Stimulated activated CD4-positive, alpha-beta T cell treated with anti-CD3 and anti-CD28 coated beads, Interleukin-2, amount 100 ng/mL, for 24 hours (primary cell): ENCODE measurements at places on chromosomes 13 and 19.

DNA sequence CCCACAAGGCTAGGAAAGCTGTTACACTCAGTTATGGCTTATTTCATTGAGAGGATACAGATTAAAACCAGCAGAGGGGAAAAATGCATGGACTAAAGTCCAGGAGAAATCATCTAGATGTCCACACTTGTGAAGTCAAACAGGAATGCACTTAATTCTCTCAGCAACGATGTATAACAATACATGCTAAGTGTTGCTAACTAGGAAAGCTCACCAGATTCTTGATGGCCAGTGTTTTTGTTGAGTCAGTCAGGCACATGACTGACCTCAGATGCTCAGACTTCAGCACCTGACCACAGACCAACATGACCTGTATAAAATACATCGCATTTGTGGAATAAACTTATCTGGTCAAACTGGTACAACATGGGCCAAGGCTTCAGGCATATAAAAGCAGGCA is 470.2 kb upstream of the PRR20A start:
- no peak for DNase-seq

DNA sequence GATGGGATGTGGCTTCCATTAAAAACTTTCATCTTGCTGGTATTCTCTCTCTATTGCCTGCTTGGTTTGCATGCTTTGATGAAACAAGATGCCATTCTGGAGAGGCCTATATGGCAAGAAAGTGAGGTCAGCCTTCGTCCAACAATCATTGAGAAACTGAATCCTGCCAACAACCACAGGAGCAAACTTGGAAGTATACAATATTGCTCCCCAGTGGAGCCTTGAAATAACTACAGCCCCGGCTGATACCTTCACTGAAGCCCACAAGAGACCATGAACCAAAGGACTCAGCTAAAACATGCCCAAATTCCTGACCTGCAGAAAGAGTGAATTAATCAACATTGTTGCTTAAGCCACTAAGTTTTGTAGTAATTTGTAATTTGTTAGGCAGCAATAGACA is 82.5 kb upstream of the FGF14 start:
- no peak for DNase-seq

DNA sequence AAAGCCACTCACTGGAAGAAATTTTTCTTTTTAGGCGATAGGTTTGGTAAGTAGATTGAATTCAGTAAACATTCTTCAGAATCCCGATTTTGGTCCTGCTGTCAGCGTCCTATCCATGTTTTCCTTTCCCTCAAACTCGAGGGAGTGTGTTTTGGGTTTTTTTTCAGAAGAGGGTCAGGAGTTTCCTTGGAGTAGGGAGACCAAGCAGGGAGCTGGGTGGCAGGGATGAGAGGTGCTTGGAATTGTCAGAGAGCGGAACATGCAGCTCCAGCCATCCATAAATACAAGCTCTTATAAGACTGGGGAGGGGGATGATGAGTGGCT is 1.6 kb upstream of the PCDH8 start:
- DNase-seq: no peak

DNA sequence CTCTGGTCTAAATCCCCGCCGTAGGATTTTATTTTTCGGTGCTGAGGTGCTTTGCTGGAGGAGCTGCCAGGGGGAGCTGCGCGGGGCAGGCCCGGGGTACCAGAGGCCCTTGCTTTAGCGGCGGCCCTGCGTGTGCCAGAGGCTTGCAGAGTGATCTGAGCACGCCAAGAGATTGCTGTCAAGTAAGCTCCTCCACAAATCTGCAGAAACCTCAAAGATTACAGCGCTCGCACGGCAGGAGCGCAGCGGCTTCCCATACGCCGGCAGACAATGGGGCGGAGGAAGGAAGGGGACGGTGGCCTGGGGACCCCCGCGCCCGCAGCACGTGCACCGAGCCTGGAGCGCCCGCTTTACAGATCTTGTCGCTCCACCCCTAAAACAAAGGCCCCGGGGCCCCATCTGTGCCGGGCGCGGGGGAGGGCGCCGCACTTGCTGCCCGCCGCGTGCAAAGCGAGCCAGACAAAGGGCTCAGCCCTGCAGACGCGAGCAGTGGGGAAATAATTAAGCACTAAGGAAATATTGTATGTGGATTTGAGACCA is 9.1 kb upstream of the C19orf12 start:
- peak; percentile 54 for DNase-seq

DNA sequence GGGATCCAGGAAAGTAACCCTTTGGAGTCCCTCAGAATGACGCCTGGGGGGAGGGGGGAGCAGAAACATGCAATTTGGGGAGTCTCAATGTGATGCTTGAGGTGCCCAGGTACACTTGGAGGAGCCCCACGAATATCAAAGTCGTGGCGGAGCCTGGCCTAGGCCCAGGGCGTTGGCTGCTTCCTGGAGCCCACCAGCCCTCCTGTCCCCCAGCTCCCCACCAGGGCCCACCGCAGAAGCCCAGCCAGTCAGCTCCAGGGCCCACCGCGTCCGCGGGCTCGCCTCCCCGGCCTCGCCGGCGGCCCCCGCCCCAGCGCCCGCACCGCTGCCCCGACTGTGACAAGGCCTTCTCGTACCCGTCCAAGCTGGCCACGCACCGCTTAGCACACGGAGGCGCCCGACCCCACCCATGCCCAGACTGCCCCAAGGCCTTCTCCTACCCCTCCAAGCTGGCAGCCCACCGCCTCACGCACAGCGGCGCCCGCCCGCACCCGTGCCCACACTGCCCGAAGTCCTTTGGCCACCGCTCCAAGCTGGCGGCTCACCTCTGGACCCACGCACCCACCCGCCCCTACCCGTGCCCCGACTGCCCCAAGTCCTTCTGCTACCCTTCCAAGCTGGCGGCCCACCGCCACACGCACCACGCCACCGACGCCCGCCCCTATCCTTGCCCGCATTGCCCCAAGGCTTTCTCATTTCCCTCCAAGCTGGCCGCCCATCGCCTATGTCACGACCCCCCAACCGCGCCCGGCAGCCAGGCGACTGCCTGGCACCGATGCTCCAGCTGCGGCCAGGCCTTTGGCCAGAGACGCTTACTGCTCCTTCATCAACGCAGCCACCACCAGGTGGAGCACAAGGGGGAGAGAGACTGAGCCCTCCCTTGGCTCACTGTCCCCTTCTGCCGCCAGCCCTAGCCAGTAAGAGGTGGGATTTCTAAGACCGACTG is 2.1 kb downstream of the ZNF575 start:
- DNase-seq: peak; percentile 36

DNA sequence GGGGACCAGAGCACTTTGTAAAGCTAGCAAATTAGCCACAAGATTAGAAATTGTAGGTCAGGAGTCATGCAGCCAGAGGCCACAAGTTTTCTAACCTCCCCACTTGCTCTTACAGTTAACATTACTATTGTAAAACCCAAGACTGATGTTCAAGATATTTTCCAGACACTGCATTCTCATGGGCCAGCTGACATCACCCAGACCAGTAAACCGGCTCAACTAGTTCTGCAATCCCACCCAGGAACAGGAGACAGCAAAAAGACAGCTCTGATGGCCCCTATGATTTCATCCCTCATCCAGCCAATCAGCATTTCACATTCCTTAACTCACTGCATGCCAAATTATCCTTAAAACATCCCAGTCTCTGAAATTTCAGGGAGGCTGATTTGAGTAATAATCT is 178.5 kb downstream of the PRR20E start:
- DNase-seq: no peak

DNA sequence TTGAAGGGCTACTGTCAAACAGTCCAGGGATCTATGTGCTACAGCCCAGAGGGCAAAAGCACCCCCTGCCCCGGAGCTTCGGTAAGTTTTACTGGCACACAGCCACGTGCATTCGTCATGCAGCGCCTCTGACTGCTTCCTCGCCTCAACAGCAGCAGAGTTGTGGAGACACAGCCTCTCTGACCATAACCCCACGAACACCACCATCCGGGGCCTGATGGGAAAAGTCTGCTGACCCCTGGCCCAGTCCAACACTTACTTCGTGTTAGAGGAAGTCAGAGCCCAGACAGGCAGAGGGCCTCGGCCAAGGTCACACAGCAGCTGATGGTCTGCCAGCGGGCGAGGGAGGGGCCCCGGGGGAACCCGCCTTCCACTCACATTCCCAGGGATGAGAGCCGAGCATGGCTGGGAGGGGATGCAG is 5.1 kb downstream of the CBARP start:
- DNase-seq: no peak

GRCh38 chr13:51346397-51346796 is 6.9 kb downstream of the SERPINE3 start:
- DNase-seq: no peak

DNA sequence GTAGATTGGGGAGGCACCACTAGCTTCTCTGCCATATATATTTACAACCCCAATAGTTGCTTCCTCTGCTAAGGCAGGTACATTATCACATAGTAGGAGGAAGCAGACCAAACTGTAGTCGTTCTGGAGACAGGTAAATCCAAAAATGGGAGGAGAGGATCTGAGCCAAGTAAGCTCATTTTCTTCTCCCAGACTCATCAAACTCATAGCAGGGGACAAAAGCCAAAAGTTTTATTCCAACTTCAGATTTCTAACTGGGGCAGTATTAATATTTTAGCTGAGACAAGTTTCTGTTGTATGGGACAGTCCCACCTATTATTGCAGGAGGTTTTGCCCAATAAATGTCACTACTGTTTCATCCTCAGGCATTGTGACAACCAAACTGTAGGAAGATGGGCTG is 7.8 kb upstream of the IGSF23 start:
- DNase-seq: no peak

DNA sequence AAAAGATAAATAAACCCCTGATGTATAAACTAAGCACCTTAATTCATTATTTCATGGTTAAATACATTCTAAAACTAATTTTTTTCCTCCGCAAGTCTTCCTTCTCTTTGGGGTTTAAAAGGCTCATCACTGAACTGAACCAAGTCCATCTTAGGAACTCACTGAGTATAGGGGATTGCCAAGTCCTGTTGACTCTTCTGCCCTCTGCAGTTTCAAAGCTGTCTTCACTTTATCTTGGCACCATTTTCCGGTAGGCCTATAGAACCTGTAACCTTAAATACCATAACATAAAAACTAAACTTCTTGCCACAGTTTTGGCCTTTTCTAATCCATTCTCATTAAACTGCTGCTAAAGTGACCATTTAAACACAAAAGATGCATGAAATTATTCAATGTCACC is 66.5 kb upstream of the USPL1 start:
- no peak for DNase-seq

DNA sequence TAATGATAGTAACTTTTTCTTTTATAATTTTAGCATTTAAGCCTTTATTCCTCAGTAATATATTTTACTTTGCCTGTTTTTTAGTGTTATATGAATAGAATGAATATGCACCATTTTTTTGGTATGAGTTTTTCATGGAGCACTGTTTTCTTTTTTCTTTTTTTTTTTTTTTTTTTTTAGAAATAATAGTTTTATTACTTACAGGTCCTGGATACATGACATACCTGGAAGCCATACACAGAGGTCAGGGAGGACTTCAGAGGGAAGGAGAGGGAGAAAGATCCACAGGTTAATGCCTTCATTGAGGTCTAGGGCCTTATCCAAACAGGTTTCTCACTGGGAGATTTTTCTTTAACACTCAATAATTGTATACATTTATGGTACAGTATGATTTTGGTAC is 26.4 kb downstream of the KCTD4 start:
- DNase-seq: no peak

DNA sequence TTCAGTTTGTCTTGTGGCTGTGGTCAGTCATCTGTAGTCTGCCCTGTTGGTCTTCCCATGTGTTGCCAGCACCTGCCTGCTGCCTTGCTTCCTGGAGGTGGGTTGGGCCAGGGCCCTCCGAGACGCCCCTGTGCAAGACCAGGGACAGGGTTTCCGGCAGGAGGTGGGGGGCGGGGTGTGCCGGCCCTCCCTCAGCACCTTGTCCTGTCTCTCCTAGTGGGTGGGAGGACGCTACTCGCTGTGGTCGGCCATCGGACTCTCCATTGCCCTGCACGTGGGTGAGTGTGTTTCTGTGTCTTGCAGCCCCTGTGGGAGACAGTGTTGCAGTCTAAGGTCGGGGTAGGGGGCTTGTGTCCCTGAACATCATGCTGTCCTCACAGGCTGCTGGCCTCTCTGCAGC is 11.2 kb upstream of the PDCD2L start:
- DNase-seq: no peak

DNA sequence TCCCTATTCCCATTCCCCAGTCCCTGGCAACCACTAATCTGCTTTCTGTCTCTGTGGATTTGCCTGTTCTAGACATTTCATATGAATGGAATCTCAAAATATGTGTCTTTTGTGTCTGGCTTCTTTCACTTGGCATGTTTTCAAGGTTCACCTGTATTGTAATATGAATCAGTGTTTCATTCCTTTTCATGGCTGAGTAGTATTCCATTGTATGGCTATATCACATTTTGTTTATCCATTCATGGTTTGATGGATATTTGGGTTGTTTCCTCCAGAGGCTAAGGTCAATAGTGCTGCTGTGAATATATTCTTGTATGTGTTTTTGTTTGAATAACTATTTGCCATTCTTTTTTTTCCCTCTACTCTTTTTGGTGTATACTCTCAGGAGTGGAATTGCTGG is 24.4 kb downstream of the NCAN start:
- no peak for DNase-seq

DNA sequence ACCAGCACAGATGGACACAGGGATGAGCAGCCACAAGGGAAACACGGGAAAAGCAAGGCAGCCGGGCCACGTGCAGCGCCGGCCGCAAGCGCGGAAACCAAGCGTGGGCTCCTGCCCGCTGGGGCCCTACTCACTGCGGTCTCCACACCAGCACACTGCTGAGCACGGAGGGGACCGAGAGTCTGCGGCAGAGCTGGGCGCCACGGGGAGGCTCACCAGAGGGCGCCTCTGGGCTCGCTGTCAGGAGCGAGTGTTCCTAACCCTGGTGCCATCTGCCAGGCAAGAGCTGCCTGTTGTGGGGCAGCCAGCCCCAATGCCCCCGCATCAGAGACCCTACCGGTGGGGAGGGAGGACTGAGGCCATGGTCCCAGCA is 26.5 kb downstream of the MPND start:
- peak; percentile 84 for DNase-seq
